Stimulated activated CD4-positive, alpha-beta T cell treated with anti-CD3 and anti-CD28 coated beads, Interleukin-4, amount 100 ng/mL, for 48 hours (primary cell): ENCODE measurements at places on chromosomes 1 and 21.

GRCh38 chr1:221439747-221440501 is 302.0 kb downstream of the DUSP10 start:
- peak; percentile 35 for DNase-seq

GRCh38 chr1:36157973-36158826 is 2.2 kb downstream of the MAP7D1 start:
- no peak for DNase-seq

GRCh38 chr1:160359559-160360226 is 7.2 kb upstream of the NHLH1 start:
- DNase-seq, result no peak

GRCh38 chr1:220962031-220962751 is 82.9 kb downstream of the HLX start:
- DNase-seq, result no peak

- DNase-seq, result no peak
Observed at GRCh38 chr1:20390589-20391331, 95.2 kb downstream of the CAMK2N1 start.

- peak; percentile 67 for DNase-seq
Observed at GRCh38 chr1:205658943-205659581, 21.2 kb downstream of the SLC45A3 start.

DNA sequence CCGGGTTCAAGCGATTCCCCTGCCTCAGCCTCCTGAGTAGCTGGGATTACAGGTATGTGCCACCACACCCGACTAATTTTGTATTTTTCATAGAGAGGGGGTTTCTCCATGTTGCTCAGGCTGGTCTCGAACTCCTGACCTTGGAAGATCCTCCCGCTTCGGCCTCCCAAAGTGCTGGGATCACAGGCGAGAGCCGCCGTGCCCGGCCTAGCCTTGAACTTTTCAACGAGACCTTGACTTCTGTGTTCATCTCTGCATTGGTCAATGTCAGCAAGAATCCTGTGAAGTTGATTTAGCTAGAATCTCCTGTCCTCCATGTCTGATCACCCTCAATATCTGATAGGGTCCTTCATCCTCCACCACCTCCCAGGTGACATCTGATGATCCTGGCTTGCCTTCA is 11.4 kb upstream of the CNR2 start:
- no peak for DNase-seq

DNA sequence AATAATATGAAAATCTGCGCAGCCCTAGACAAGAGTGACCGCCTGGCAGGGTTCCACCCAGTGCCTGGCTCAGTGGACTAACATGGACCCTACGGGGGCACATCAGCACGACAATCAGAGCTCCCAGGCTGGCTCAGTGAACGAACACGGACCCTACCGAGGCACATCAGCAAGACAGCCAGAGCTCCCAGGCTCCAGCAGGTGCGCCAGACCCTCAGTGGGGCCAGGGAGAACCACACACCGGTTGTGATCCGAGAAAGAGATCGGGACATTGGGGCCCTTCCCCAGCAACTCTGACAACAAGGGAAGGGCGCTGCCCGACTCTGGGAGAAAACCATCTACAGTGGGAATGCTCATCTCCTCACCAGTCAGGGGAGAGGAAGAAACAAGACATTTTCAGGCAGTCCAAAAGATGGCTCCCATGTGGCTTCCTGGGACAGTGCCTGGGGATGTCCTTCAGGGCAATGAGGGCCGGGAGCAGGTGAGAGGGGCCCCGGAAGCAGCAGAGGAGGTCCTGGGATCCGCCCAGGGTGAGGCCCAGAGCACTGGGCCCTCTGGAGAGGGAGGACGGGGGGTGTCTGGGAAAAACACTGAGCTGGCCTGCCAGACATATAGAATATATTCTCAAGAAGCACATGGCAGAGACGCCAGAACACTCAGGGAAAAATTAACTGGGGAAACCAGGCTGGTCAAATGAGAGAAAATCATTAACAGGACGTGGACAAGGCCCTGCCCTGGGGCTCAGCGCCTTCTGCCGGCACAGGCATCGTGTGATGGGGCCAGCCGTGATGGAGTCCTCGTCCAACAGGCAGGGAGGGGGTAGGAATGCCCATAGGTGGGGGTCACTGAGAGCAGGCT is 4.8 kb downstream of the ARHGEF16 start:
- DNase-seq, result no peak

- DNase-seq, result no peak
Observed at GRCh38 chr1:176384841-176385240, 78.1 kb upstream of the PAPPA2 start.

- DNase-seq, result no peak
Observed at GRCh38 chr1:170567214-170567613, 35.2 kb downstream of the GORAB start.

GRCh38 chr1:118900643-118901440 is 87.3 kb downstream of the TBX15 start:
- no peak for DNase-seq

GRCh38 chr1:19374926-19375325 is 62.8 kb downstream of the SLC66A1 start:
- DNase-seq, result no peak

DNA sequence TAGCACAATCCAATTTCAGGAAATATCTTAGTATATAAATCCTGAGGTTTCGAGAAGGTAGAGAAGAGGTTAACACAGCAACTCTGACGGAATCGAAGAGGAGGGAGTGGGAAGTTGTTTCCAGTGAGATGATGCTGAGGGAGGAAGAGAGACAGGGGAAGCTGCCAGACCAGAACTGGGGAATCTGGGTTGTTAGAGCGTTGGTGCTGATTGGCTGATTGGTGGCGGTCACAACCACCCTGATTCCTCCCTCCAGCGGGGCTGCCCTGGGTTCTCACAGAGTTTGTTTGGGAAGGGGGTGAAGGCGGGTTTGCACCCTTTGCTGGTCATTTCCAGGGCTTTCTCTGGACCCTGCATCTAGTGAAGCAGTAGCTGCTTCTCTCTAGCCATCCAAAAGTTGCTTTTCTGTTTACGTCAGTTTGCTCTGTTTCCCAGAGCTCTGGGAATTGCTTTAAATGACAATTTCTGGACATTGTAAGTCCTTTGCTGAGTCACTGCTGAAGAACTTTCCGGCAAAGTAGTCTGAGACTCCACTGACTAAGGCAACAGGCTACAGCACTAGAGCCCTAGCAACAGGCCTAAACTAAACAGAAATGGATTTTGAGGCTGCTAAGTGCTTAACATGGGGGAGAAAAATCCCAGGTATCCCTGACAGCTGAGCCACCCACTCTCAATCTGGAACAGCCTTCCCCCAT is 90.1 kb downstream of the TENT5C start:
- DNase-seq, result no peak

- no peak for DNase-seq
Observed at GRCh38 chr1:230273141-230273710, 152.9 kb downstream of the PGBD5 start.

DNA sequence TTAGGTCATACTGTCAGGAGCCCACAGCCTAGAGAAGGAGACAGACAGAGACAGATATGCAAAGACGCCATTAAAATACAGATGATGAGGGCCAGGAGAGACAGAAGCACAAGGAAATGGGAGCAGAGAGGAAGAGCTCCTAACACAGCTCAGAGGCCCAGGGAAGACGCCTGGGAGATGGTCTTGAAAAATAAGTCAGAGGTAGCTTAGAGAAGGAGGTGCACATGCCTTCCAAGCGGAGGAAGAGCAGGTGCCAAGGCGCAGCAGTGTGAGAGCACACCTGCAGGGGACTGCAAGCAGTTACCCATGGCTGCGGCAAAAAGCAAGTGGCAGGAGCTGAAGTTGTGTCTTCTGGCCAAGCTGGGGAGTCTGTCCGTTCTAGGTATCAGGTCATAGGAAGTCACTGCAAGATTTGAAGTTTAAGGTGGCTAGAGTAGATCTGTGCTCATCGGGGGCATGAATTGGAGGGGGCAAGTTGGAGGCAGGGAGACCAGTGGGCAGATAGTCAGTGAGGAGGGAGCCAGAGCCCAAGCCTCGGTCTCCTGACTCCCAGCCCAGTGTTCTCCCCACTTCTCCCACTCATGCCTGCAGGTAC is 1.3 kb upstream of the TRABD2B start:
- DNase-seq, result no peak

DNA sequence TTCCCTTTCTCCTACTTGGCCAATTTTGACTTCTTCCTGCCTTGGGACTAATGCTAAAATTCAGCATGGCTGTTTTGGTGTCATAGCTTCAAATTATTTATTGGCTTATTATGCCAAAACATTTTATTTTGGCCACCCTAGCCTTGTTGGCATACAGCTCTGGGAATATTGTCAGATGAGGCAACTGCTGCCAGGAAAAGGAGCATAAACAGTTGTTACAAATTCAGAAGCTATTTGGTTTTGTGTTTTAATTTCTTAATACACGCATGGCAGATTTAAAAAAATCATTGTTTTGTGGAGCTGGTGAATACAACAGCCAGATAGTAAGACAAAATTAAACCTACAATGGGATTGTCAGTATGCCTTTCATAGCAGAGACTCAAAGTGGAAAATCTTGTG is 66.8 kb upstream of the BCL10 start:
- DNase-seq, result no peak

GRCh38 chr1:10599194-10599861 is 124.6 kb downstream of the PEX14 start:
- DNase-seq, result no peak

DNA sequence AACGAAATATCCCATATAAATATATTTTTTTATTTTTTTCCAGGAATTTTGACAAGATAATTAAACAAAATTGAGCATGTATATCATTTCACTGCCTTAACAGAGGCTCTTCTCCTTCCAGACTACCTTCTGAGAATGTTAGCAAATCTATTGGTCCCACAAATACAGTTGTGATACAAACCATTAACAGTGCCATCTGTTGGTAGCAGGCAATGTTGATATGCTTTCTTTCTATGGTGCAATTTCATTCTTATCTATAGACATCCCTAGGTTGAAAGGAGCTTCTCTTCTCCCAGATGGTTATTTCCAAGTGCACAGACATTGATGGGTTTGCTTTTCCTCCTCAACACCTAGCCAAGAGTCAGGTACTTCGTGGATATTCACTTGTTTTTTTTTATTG is 303.6 kb downstream of the USH2A start:
- no peak for DNase-seq

GRCh38 chr1:172609528-172609927 is 49.4 kb upstream of the FASLG start:
- no peak for DNase-seq

- no peak for DNase-seq
Observed at GRCh38 chr1:72064196-72065075, 217.9 kb downstream of the NEGR1 start.

DNA sequence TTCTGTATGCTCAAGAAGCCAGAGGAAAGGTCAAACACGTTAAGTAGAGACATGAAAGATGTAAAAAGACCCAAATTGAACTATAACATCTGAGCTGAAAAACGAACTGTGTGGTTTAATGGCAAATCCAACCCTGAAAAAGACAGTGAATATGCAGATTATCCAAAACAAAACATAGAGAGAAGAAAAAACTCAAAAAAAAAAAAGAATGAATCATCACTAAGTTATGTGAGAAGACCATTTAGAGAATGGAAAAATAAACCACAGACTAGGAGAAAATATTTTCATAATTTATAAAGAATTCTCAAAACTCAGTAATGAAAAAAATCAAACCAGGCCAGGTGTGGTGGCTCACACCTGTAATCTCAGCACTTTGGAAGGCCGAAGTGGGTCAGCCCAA is 253.3 kb downstream of the PLPP3 start:
- no peak for DNase-seq

- no peak for DNase-seq
Observed at GRCh38 chr1:108627256-108627655, 33.6 kb downstream of the HENMT1 start.

DNA sequence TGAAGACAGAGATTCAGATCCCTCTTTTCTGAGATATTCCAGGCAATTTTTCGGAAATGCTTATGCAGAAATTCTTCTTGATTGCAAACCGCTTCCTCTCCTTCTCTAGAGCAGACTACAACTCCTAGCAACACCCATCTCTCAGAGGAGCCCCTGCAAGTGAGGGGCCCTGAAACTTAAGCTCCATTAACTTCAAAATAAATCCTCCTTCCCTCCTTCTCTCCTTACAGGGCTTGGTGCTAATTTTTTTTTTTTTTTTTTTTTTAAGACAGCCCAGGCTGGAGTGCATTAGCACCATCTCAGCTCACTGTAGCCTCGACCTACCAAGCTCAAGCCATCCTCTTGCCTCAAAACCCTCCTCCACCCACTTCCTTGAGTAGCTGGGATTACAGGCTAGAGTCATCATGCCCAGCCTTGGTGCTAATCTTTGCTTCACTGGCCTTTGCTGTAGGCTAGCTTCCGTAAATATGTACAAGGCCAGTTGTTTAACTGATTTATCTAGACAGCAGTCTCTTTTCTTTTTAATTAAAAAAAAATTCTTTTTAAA is 30.2 kb upstream of the SFPQ start:
- no peak for DNase-seq

GRCh38 chr1:4353090-4353856 is 301.1 kb upstream of the AJAP1 start:
- DNase-seq, result no peak

GRCh38 chr1:216587715-216588114 is 135.5 kb downstream of the ESRRG start:
- DNase-seq, result no peak

DNA sequence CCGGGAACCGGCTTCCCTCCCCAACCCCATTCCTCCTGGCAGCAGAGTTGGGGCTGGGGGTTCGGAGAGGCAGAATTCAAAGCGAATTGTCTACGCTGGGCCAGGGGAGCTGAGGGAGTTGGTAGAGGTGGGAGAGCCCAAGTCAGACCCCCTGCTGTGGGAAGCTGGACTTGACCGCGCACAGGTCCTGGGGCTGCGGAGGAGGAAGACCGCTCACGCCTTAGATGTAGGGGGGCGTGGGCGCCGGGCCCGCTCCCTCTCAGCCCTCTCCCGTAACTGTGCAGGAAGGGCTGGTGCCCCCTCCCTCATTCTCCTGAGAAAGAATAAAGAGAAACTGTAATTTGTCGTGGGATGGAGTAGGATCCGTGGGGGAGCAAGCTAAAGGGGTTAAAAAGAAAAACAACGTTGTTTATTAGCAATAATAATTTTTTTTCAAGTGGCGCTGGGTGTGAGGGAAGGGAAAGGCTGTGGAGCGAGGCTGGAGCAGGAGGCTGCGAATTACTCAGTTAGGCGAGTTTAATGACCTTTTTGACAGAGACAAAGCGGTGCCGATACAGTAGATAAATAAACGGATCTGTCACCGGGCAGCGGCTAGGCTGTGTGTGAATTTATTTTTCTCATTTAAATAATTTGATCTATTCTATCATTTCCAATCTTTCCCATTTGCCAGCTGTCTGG is 838 bp upstream of the GRIK3 start:
- no peak for DNase-seq

GRCh38 chr21:35615325-35615724 is 445.0 kb downstream of the SETD4 start:
- no peak for DNase-seq
